ENCODE measurements at places on chromosomes 2 and 18. TPM values are rescaled to one million over a fixed set of nuclear protein-coding genes. Genes with fewer than 3 reads are reported as not detected.

The GAD1 gene
- 0.28 TPM for total RNA-seq

The ASXL3 gene
- 0.43 TPM for total RNA-seq

The PLA2R1 gene
- 10.0 TPM for total RNA-seq

The CBLN2 gene
- total RNA-seq = under 0.01 TPM

The TTLL4 gene
- total RNA-seq = 3.4 TPM

The PKDCC gene
- total RNA-seq = 68.1 TPM

The CDH7 gene
- total RNA-seq = under 0.01 TPM

The IKZF2 gene
- total RNA-seq = 5.1 TPM

The ACTR3 gene
- total RNA-seq = 198 TPM

The SLC38A11 gene
- 0.55 TPM for total RNA-seq

The ZNF892 gene
- total RNA-seq = 3.0 TPM

The ANKRD53 gene
- 0.37 TPM for total RNA-seq

The ICA1L gene
- total RNA-seq = 4.4 TPM

The NGEF gene
- total RNA-seq = 0.74 TPM

The LOXHD1 gene
- not detected for total RNA-seq

The CLASP1 gene
- 30.3 TPM for total RNA-seq

The REG1B gene
- total RNA-seq = not detected

The C2orf80 gene
- total RNA-seq = not detected

The VWC2L gene
- total RNA-seq = not detected

The ONECUT2 gene
- total RNA-seq = under 0.01 TPM

The COMMD1 gene
- 41.5 TPM for total RNA-seq

The C2orf81 gene
- total RNA-seq = 0.57 TPM

Data from smooth muscle cell of bladder (primary cell).